ENCODE measurements at places on chromosomes 4 and X. TPM values are rescaled to one million over a fixed set of nuclear protein-coding genes. Genes with fewer than 3 reads are reported as not detected.

DNA sequence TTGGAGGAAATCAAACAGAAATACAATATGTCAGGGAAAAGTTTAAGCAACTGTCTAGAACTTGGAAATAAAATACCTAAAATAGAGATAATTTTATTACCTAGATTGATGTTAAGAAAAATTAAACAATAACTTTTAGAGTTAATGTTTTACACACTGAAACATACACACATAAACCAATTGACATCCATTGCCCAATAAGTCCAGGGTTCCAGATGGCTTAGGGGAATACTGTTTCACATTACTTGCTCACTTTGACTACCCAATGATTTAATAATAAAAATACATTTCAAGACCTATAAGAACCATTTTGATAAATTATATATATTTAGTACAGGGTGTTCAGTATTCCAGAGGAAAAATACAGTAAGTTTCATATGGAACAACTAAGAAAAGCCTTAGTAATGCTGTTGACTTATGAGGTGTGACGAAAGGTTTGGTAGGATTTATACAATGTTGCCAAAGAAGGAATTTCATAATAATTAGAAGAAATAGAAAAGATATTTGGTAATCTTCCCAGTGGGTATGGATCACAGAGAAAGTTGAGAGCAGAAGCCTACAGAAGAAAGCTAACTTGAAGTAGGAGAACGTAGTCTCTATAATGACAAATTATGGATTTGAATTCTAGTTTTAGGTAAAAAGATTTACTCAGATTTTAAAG is 23.0 kb upstream of the UGT2B4 start:
- peaks cover 2% of the 10 kb centered on the region for H3K27me3 ChIP-seq
- no peak overlapping the region for H3K4me3 ChIP-seq
- H3K36me3 ChIP-seq: no peaks in the 10 kb centered on the region
- H3K27ac ChIP-seq: no peak overlapping the region
- no peaks in the 10 kb centered on the region for H3K4me1 ChIP-seq

DNA sequence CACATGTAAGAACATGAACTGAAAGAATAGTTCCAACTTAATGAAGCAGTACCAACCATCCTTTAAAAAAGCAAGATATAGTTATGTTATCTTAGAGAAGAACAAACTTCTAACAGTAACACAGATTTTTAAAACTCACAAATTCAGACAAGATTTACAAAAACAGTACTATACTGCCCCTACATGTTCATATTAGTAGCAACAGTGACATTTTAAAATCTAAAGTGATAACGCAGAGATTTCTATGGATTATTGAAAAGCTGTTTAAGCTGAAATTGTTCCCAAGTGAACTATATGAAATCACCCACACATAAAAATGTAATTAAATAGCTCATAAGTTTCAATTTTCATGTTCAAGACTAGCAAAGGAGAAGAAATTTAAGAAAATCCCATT is 166.0 kb downstream of the FBXW7 start:
- H3K27ac ChIP-seq: no peak overlapping the region
- no peak for DNase-seq
- H3K27me3 ChIP-seq: no peaks in the 10 kb centered on the region
- peaks cover 6% of the 10 kb centered on the region for H3K36me3 ChIP-seq

- no peak overlapping the region for H3K4me3 ChIP-seq
- H3K36me3 ChIP-seq: no peaks in the 10 kb centered on the region
- H3K4me1 ChIP-seq: no peaks in the 10 kb centered on the region
- H3K27me3 ChIP-seq: no peaks in the 10 kb centered on the region
These were observed 196.8 kb downstream of the DCHS2 start for GRCh38 chr4:154294652-154295350.

- DNase-seq: no peak
- no peaks in the 10 kb centered on the region for H3K27me3 ChIP-seq
- no peak overlapping the region for H3K27ac ChIP-seq
- H3K4me1 ChIP-seq: no peaks in the 10 kb centered on the region
- no peak overlapping the region for H3K4me3 ChIP-seq
These were observed 2105.0 kb downstream of the ARAP2 start for GRCh38 chr4:34139346-34139745.

FOXP3 gene
- 0.13 TPM for total RNA-seq

GRCh38 chr4:14334166-14334565 is 668.1 kb upstream of the CPEB2 start:
- no peak overlapping the region for H3K4me3 ChIP-seq
- no peaks in the 10 kb centered on the region for H3K36me3 ChIP-seq
- peaks cover 29% of the 10 kb centered on the region for H3K27me3 ChIP-seq

DNA sequence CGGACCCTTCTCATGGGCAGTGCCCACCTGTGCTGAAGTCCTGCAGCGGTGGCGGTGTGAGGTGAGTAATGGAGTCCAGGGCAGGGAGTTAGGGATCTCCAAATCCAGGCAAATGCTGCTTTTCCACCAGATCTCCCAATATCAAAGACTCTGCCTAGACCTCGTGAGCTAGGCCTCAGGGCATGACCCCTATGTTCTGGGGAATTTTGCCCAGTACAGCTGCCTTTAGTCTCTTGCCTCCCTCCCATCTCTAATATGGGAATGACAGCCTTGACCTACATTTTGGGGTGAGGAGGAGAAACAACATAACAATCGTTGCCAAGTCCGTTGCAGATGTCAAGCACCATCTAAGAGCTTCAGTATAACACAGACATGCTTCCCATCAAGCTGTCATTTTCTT is 7.3 kb downstream of the PAK3 start:
- no peaks in the 10 kb centered on the region for H3K36me3 ChIP-seq
- H3K4me3 ChIP-seq: no peak overlapping the region
- no peaks in the 10 kb centered on the region for H3K27me3 ChIP-seq
- no peaks in the 10 kb centered on the region for H3K4me1 ChIP-seq

GRCh38 chr4:25098964-25099891 is 61.0 kb downstream of the SEPSECS start:
- H3K4me1 ChIP-seq: peaks cover 4% of the 10 kb centered on the region
- H3K27ac ChIP-seq: no peak overlapping the region
- H3K27me3 ChIP-seq: peaks cover 10% of the 10 kb centered on the region

DNA sequence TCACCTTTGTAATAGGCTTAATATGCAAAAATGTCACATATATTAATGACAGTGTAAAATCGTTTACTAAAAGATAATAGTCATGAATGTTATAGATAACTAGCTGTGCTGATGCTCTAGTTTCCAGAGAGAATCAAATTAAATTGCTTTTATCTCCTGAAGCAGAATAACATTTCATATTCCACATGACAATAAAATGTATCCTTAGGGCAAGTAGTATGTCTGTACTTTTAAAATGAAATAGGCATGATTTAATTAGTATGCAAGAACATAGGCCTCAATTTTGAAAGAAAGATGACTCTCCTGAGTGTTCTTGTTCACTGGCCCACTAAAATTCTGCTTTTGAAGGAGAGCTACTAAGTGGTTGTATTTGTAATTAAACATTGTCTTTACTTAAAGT is 1027.0 kb downstream of the ARAP2 start:
- no peak overlapping the region for H3K4me3 ChIP-seq
- no peak overlapping the region for H3K27ac ChIP-seq
- no peak for DNase-seq

DNA sequence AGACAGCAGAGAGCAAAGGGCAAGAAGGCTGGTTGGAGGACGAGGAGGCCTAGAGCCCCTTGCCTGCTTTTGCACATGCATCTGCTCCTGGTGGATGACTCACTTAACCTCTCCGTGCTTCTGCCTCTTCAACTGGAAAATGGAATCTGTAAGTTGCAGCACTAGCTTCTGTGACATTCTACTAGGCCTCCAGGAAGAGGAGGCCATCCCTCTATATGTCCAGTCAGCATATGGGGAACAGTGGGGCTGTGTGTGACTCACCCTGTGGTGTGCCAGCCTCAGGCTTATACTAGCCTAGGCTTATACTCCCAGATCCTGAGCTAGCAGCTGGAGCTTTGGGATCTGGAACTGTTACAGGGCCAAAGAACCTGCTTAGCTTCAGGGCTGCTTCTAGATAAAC is 36.0 kb downstream of the RTL9 start:
- no peaks in the 10 kb centered on the region for H3K36me3 ChIP-seq
- peaks cover 18% of the 10 kb centered on the region for H3K4me1 ChIP-seq

POU4F2 gene
- total RNA-seq: not detected

- H3K36me3 ChIP-seq: no peaks in the 10 kb centered on the region
- H3K27me3 ChIP-seq: peaks cover 3% of the 10 kb centered on the region
- H3K4me3 ChIP-seq: no peak overlapping the region
- H3K27ac ChIP-seq: no peak overlapping the region
- no peak for DNase-seq
These were observed 177.8 kb upstream of the HAND2 start for GRCh38 chr4:173707658-173708419.
